ENCODE measurements at places on chromosomes 13 and 19.

- no peak for DNase-seq
Measured at GRCh38 chr19:9144920-9145319, 4.7 kb downstream of the ZNF317 start.

- DNase-seq: no peak
Measured at GRCh38 chr13:107852072-107852471, 363.3 kb downstream of the LIG4 start.

DNA sequence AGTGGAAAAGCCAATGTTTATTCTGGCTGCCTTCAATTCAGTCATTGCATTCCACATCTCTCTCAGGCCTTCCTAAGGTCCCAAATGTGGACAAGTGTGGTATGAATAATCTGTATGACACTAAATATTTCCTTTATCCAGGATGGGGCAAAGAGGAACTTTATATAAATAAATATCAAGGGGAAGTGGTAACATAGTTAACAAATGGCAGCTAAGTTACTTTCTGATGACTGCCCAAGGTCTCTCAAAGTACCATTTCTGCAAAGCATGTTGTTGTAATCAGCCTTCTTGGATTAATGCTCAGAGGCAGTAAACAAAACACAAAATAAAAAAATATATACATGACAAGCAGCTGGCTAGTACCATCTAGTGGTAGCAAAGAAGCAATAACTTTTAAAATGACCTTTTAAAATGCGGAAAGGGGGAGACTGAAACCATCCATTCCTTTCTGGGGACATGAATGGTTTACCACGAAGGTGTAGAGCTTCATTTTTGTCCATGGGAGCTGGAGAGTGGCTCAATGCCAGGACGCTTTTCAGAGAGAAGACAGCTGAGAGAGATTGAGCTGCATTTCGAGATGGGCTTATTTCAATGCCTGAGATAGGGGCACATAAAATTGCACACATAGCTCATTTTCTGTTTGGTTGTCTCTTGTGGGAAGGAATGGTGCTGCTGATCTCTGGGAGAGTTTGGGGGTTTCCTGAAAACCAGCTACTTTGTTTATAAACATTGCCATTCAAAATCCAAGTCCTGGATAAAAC, 259.2 kb downstream of the RFC3 start:
- DNase-seq: peak; percentile 26

GRCh38 chr19:5466814-5467291, 11.6 kb downstream of the ZNRF4 start:
- peak; percentile 59 for DNase-seq

GRCh38 chr19:45895519-45895972, 6.9 kb downstream of the MYPOP start:
- DNase-seq: no peak

- DNase-seq: no peak
Measured at GRCh38 chr19:13600091-13600490, 93.8 kb upstream of the CACNA1A start.

- no peak for DNase-seq
Measured at GRCh38 chr19:18886972-18887371, 9.0 kb downstream of the CERS1 start.

- DNase-seq: no peak
Measured at GRCh38 chr13:51194942-51195341, 27.3 kb upstream of the FAM124A start.

DNA sequence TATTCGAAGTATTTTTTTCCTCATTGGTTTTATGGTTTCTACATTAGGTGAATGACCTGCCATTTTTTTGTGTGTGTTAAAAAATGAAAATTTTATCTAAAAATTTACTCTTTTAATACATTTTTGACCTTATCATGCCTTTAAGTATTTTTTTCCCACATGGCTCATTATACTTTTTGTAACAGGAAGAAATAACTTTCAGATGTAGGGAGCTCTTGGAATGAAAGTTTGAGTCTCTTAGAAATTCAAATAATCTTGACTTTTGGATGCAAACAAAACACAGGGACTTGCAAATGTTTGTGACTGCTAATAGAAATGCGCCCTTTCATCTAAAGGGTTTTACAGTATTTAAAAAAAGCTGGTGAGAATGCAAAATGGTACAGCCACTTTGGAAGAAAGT, 457.9 kb downstream of the KLF5 start:
- no peak for DNase-seq

DNA sequence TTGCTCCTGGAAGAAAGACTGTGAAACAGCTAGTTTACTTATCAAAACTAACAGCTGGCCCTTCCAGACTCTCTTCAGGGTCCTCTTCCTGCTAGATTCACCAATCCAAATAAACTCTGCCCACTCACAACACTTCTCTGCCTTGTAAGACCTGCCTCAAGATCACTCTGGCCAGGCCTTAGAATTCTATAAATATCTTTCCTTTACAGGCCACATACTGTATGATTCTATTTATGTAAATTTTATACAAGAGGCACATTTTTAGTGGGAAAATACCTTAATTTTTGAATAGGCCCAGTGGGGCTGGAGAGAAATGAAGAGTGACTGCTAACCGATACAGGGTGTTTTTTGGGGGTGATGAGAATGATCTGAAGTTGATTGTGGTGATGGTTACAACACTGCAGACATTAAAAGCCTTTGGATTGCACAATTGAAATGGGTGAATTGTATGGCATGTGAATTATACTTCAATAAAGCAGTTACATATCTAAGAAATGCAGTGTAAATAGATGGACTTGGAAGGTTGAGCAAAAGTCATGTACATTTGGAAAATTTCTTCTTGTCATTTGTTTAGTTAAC, 141.8 kb downstream of the GPC5 start:
- no peak for DNase-seq

GRCh38 chr13:23724196-23724970, 154.2 kb downstream of the TNFRSF19 start:
- DNase-seq: peak; percentile 39

GRCh38 chr13:90068658-90069057, 1278.8 kb upstream of the MIR17HG start:
- no peak for DNase-seq

- DNase-seq: no peak
Measured at GRCh38 chr13:101242720-101243119, 173.6 kb downstream of the NALCN start.

DNA sequence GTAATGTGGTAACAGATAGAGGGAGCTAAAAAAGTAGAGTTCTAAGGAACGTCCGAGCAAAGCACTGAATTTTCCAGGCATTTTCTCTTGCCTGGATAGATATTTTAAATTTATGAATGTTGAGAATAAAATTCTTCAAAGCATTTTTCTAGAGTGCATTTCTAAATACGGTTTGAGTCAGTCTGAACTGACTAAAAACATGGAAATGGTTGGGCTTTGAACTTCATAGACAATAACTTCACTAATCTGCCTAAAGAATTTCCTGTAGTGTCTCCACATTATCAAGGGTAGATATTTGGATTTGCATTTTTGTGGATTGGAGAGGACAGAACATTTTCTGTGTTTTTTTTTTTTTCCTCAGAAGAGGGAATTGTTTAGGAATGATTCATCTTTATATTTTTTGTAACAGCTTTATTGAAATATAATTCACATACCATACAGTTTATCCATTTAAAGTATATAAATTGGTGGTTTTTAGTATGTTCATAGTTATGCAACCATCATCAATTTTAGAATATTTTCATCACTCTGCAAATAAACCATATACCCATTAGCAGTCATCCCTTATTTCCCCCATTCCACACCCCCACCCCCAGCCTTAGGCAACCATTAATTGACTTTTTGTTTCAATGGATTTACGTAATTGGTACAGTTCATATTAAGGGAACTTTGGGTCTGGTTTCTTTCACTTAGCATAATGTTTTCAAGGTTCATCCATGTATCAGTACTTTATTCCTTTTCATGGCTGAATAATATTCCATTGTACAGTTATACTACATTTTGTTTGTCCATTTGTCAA, 20.7 kb downstream of the GARRE1 start:
- DNase-seq: no peak

DNA sequence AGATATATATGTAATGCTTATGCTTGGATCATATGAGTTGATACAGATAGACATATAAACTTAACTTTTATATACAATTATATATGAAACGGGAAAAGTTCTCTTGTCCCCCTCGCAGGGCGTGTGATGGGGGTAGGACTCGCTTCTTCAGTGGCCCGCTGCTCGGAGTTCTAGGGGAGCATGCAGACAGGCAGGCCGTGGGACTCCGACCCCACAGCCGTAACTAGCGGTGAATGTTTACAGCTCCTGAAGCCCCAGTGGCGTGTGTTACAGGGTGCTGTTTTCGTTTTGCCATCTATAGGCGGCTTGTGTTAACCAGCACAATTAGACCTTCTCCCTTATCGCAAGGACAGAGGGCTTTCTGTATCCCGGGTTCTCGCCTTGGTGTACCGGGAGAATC, 1899.8 kb downstream of the PCDH9 start:
- DNase-seq: no peak

GRCh38 chr19:10603084-10603872, 16.2 kb upstream of the AP1M2 start:
- DNase-seq: no peak

DNA sequence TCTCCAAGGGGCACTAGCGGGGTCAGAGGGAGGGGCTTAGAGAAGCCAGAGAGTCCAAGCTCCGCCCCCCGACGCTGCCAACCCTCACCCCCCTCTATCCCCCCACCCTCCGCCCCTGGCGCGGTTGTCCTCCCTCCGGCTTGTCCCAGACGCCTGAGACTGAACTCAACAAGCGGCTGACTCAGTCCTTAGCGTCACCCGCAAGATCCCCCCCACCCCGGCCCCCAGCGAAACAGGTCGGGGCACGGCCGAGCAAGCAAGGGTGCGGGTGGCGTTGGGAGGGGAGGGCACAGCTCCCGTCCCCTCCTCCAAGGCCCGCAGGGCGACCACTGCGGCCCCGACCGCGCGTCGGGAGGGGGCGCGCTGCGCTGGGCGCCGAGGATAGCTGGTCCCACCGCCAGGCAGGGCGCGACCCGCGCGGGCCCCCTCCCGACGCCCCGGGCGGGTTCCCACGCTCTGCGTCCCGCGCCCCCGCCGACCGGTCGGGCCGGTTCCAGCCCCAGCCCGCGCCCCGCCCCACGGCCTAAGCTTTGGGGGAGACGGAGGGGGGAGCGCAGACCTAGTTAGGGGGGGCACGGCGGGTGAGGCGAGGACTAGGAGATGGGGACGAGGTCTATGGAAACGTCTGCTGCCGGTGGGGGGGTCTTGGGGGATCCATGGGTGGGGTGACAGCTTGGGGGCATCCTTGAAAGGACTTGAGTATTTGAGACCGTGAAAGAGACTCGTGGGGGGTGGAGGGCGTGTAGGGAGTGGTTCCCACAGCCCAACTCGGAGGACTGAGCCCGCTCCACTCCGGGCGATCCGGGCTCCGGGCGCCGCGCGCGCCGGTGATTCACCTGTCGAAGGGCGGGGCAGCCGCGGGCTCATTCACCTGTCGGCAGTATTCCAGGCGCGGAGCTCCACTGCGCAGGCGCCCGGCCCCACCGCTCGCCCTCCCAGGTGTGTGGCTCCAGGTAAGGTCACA, 5.1 kb downstream of the NOTCH3 start:
- peak; percentile 72 for DNase-seq

- no peak for DNase-seq
Measured at GRCh38 chr19:12913851-12914690, 5.0 kb downstream of the SYCE2 start.

DNA sequence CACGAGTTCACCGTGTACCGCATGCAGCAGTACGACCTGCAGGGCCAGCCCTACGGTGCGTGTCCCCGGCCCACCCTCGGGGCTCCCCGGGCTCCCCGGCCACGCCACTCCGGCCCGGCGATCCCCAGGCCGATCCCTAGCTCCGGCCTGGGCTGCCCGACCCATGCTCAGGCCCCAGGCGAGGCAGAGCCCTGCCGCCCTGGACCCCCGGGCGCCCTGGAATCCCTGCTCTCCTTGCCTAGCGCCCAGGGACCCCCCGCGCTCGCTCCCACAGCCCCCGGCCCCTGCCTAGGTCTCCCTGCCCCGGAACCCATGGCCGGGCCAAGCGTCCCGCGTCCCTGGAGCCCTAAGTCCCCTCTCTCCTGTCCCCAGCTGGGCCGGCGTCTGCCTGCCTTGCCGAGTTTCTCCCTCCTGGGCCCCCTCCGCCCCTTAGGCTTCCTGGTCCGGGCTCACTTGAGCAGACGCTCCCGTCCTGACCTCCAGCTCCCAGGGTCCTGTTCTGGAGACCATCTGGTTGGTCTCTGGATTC, 494 bp downstream of the NCLN start:
- DNase-seq: no peak

GRCh38 chr19:50478901-50479715, 2.5 kb upstream of the GARIN5A start:
- no peak for DNase-seq

- no peak for DNase-seq
Measured at GRCh38 chr13:40600149-40600751, 66.2 kb downstream of the FOXO1 start.

DNA sequence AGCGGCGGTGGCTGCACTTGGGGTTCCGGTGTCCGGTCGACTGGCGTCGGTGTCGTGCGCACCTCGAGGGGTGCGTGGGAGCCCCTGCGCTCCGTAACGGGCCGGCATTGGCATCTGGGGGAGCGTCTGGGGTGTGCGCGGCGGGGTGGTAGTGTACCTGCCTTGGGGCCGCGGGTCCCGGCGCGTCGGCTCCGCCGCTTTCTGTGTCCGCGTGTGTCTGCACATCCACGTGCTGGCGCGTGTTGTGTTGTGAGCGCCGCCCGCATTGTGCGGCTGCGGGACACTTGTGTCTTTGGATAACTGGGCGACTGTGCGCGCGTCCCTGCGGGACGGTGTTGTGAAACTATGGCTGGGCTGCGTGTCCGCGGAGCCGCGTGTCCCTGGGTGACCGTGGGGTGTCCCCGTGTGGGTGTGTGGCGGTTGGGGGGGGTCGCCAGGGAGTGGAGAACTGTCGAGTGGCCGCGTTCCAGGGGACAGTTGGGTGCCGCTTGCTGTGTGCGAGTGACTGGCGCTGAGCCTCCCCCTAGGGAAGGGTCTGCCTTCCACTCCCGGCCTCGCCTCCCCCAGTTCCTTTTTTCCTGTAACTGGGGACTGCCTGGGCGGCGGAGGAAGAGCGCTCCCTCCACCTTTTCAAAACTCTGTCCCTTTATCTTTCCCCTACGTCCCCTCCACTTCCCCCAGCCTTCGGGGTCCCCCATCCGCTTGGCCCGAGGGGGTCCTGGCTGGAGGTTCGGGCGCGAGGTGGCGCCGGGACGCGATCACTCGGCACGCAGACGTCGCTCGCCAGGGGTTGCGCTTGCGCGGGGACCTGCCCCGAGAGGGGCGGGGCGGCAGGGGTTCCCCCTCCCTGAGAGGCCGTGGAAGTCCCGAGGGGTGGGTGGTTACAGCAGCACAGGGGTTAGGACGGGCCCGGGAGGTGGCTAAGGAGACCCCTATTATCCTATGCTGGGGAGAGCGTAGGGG, 5.7 kb upstream of the NFIC start:
- DNase-seq: peak; percentile 17

DNA sequence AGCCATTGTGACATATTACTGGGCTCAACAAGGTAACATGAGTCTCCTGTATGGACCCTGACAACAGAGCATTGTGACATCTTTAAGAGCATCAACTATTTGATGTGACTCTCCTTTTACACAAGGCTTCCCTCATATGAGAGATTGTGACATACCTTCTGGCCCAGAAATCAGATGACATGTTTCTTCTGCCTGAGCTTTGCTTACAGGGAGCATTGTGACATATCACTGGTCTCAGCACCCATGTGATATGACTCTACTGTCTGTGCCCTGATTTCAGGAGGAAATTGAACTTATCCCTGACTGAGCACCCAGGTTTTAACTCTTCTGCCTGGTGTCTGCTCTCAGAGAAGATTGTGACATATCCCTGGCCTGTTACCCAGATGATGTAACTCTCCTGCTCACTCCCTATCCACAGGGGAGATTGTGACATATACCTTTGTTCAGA, 15.9 kb upstream of the ZNF681 start:
- DNase-seq: no peak

GRCh38 chr19:5137114-5137513, 168.2 kb downstream of the KDM4B start:
- no peak for DNase-seq
